A549 (cell line): ENCODE measurements at places on chromosomes 4 and X. TPM values are rescaled to one million over a fixed set of nuclear protein-coding genes. Genes with fewer than 3 reads are reported as not detected.

GRCh38 chr4:154457471-154457870 lies 34.1 kb downstream of the DCHS2 start:
- DNase-seq = no peak

The TGIF2LX gene
- polyA plus RNA-seq = not detected in 3 replicates

GRCh38 chr4:146791439-146791838 lies 152.7 kb downstream of the POU4F2 start:
- DNase-seq = no peak

The MAP9 gene
- 8.2 to 8.8 TPM (median 8.7 TPM) in 3 replicates for polyA plus RNA-seq

- DNase-seq = no peak
Observed at GRCh38 chrX:3393178-3393577, 46.7 kb upstream of the MXRA5 start.
